ENCODE measurements at places on chromosomes 2 and 18. TPM values are rescaled to one million over a fixed set of nuclear protein-coding genes. Genes with fewer than 3 reads are reported as not detected.
A peak's percentile ranks its signal among the peaks of the same experiment; 100 is the strongest.

- no peaks in the 10 kb centered on the region for H3K27me3 ChIP-seq
- no peak for DNase-seq
- H3K4me1 ChIP-seq = no peaks in the 10 kb centered on the region
- no peak overlapping the region for H3K4me3 ChIP-seq
- no peaks in the 10 kb centered on the region for H3K36me3 ChIP-seq
Observed at GRCh38 chr18:27118973-27119372, 66.1 kb downstream of the CHST9 start.

DNA sequence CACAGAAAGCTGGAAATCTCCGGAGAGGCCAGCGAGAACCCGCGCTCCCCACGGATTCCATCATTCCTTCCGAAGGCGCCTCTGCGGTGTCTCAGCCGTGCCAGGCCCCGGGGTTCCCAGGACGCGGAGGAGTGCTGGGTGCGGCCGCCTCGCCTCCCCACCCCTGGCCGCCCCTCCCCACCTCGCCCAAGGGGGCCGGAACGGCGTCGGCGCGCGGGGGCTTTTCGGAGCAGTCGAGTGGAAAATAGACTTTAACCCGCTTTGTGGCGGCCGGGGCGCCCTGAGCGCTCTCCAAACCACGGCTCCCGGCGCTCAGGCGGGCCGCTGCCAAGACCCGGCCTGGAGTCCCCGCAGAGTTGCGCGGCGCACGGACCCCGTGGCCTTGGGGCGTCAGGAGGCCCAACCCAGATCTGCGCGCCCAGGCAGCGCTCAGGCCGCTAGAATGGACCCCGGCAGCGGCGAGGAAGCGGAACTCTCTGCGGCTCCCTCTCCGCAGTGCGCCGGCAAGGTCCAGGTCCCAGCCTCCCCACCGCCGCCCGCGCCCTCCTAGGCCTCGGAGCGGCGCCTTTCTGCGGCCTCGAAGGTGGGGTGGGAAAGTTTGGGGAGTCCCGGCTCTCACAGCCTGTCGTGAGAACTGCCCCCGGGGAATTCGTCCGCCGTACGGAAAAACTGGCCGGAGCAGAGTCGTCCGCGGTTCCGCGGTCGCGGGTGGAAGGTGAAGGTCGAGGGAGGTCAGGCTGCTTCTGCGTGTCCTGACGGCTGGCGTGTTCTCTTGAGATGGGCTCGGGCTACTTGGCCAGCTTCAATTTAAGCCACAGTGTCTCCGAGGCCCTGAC, 1.2 kb upstream of the EMX1 start:
- H3K4me3 ChIP-seq = peak overlapping the region; percentile 11
- peaks cover 100% of the 10 kb centered on the region for H3K27me3 ChIP-seq
- no peaks in the 10 kb centered on the region for H3K36me3 ChIP-seq
- peaks cover 13% of the 10 kb centered on the region for H3K4me1 ChIP-seq

PARD3B gene
- 34.1 TPM for total RNA-seq

- DNase-seq = no peak
- no peak overlapping the region for H3K4me3 ChIP-seq
- H3K27me3 ChIP-seq = peaks cover 39% of the 10 kb centered on the region
- no peak overlapping the region for H3K27ac ChIP-seq
- H3K4me1 ChIP-seq = no peaks in the 10 kb centered on the region
- no peaks in the 10 kb centered on the region for H3K36me3 ChIP-seq
Observed at GRCh38 chr2:219656526-219656925, 29.1 kb downstream of the SLC4A3 start.

GRCh38 chr18:46152808-46153617, 48.8 kb downstream of the HAUS1 start:
- H3K27ac ChIP-seq = no peak overlapping the region
- no peaks in the 10 kb centered on the region for H3K27me3 ChIP-seq
- no peaks in the 10 kb centered on the region for H3K36me3 ChIP-seq
- H3K4me3 ChIP-seq = no peak overlapping the region

DNA sequence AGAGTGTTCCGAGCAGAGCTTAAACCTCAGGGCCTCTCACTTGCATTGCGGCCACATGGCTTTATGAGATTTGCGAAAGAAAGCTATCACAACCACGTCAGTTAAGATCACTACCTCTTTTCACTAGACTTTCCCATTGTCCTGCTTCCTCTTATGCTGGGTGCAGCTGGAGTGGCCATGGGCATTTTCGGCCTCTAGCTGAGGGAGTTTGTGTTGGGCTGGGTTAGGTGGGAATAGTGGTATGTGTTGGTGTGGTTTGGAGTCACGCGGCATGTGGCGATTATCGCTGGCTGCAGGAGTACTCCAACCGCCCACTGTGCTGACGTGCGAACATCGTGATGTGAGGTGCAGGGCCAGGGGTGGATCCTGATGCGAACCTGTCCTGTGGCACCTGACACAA, 27.1 kb downstream of the RALB start:
- no peak overlapping the region for H3K27ac ChIP-seq
- H3K36me3 ChIP-seq = no peaks in the 10 kb centered on the region
- no peaks in the 10 kb centered on the region for H3K27me3 ChIP-seq
- no peak overlapping the region for H3K4me3 ChIP-seq
- no peaks in the 10 kb centered on the region for H3K4me1 ChIP-seq
- DNase-seq = peak; percentile 11

PPP1R1C gene
- total RNA-seq = not detected

DNA sequence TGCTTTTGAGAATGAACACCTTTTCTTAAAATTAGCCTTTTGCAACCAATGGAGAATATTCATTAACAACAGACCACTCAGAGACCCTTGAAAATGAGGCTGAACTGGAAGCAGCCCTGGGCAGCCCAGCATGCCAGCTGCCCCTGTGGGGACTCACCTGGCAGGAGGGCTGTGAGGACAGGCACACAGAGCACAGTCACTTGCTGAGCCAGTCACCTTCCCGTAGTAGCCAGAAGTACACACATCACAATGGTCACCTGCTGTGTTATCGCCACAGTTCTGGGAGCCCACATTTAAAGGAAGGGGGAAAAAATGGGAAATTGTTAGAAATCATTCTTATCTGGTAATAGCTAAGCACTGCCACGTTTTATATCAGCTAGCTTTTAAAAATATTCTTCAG, 115.5 kb downstream of the LAMA1 start:
- no peaks in the 10 kb centered on the region for H3K36me3 ChIP-seq
- no peaks in the 10 kb centered on the region for H3K27me3 ChIP-seq
- no peak overlapping the region for H3K27ac ChIP-seq
- H3K4me1 ChIP-seq = no peaks in the 10 kb centered on the region
- no peak for DNase-seq
- H3K4me3 ChIP-seq = no peak overlapping the region

- H3K4me3 ChIP-seq = no peak overlapping the region
- DNase-seq = no peak
- H3K36me3 ChIP-seq = no peaks in the 10 kb centered on the region
- H3K27ac ChIP-seq = no peak overlapping the region
Observed at GRCh38 chr2:215863687-215864086, 149.7 kb downstream of the MREG start.

- H3K36me3 ChIP-seq = no peaks in the 10 kb centered on the region
- no peak overlapping the region for H3K4me3 ChIP-seq
- no peak for DNase-seq
- peak overlapping the region; percentile 8 for H3K27ac ChIP-seq
Observed at GRCh38 chr2:100425573-100426383, 8.3 kb upstream of the CHST10 start.

DNA sequence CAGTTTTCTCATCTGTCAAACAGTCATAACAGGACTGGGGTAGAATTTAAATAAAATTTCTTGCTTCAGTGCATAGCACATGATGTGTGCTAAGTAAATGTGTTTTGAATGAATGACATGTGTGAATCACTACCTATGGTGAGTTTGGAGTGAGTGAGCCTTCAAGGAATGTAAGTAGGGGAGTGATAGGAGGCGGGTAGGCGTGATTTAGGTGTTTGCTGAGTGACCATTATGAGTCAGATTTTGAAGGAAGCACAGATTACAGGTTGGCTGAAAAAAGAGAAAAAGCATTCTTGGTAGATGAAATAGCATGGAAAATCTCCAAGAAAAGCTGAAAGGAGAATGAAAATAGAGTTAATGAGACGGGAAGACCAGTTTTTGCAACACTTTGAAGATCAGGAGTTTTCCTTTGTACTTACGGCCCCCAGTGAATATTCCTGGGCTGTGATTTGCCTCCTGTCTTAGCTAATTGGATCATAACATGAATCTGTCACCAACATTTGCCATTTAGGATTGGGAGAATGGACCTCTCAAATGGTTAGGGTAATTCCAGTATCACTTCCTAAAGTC, 136.9 kb upstream of the GATA6 start:
- H3K4me3 ChIP-seq = no peak overlapping the region
- H3K4me1 ChIP-seq = peaks cover 9% of the 10 kb centered on the region
- no peaks in the 10 kb centered on the region for H3K27me3 ChIP-seq
- no peak overlapping the region for H3K27ac ChIP-seq

GRCh38 chr2:175234650-175235049, 53.1 kb upstream of the ATP5MC3 start:
- H3K4me3 ChIP-seq = no peak overlapping the region
- H3K36me3 ChIP-seq = no peaks in the 10 kb centered on the region
- no peak overlapping the region for H3K27ac ChIP-seq
- no peaks in the 10 kb centered on the region for H3K4me1 ChIP-seq
- no peaks in the 10 kb centered on the region for H3K27me3 ChIP-seq
- DNase-seq = no peak

SERPINB7 gene
- not detected for total RNA-seq

ALPI gene
- total RNA-seq = 16.0 TPM

ANO7 gene
- total RNA-seq = 89.4 TPM
